Activated naive CD4-positive, alpha-beta T cell treated with anti-CD3 and anti-CD28 coated beads, Interleukin-2, amount 50 U/mL, for 72 hours (primary cell): ENCODE measurements at places on chromosomes 7 and 10.

- no peak for DNase-seq
Observed at GRCh38 chr10:60664859-60665258, 113.4 kb upstream of the CDK1 start.

DNA sequence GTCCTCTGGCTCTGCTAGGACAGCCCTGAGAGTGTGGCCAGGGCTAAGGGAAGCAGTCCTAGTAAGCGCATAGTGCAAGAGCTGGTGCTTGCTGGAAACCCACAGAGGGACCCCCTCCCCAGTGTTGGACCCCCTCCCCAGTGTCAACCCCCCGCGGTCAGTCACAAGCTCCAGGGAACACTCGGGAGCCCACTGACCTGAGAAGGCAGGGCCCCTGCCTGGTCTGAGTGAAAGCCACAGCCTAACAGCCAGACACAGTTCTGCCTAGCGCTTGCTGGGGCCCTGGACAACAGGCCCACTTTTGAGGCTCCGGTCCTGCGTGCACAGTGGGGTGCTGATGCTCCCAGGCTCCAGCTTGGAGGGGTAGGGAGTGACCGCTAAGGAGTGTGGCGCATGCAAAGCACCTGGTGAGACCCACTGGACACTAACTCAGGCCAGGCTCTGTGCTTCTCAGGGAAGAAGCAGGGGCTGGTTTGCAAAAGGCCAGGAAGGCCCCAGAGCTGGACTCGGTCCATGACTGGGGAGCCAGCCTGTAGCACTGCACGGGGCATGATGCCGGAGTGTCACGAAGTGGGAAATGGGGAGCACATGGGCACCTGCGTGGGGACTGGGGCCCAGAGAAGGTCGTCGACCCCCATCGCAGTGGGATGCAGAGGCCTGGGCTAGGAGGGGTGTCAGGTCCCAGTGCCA lies 175.8 kb upstream of the PPP2R2D start:
- DNase-seq = no peak

- no peak for DNase-seq
Observed at GRCh38 chr10:77974396-77975074, 48.0 kb upstream of the DLG5 start.

GRCh38 chr10:119336599-119336998 lies 129.2 kb downstream of the GRK5 start:
- DNase-seq = no peak

DNA sequence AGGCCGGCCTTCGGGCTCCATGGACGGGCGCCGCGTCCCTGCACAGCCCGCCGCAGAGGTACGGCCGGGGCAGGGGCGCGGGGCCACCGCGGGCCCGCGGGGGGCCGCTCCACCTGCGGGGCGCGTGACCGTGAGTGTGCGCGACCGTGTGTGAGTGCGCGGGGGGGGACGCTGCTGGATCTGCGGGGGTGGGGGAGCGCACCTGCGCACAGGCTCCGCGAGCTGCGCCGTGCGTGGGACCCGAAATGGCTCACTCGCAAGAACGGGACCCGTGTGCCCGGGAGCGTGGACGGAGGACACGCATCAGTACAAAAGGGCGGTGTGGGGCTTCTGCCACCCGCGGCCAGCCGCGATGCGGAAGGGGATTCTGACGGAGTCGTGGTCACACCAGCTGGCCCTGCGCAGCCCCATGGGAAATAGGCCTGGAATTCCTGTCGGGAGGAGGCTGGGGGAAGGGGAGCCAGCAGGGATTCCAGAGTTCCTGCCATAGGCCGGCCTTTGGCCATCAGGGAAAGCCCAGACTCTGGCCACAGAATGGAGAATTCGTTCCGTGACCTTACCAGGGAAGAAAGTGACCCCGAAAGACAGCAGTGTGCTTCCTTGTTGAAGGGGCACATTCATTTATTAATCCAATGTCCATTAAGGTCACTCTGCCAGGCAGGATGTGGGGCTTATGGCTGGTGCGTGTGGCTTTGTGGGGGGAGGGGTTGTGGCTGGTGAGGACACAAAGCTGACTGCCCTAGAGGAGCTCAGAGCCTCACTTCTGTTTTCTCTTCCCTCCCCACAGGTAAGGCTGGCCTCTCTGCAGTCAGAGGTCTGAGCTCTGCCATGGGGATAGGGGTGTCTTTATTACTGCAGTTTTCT lies 494 bp downstream of the REPIN1 start:
- DNase-seq = no peak

- no peak for DNase-seq
Observed at GRCh38 chr7:102024005-102024768, 206.8 kb downstream of the CUX1 start.

GRCh38 chr7:50690541-50691011 lies 92.1 kb downstream of the GRB10 start:
- DNase-seq = no peak

DNA sequence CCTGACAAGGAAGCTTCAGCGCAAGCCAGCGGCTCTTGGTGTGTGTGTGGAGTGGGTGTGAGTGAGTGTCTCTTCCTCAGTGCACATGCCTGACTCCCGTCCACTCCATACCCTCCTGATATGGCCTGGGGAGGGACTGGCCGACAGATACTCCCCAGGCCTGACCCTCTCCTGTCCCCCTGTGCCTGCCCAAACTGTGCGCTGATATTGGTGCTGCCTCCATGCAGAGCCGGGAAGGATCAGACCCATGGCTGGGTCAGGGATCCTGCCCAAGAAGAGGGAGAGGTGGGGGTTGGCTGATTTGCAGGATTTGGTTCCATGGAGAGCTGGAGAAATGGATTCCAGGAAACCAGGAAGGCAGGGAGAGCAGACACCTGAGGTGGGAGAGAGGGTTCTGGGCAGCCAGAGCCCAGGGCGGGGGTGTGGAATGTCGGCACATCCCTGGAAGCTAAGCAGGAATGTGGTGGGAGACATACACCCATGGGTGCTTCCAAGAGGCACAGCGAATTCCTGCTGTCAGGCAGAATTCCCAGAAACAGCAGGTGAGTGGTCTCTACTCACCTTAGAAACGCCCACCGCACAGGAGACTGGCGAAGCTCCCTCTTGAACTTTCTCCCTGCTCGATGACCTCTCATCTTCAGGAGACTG lies 6.3 kb downstream of the CALML5 start:
- DNase-seq = no peak
